ENCODE measurements at places on chromosomes 3 and 15.

GRCh38 chr3:28132941-28133340, 108.5 kb upstream of the CMC1 start:
- no peak for DNase-seq

GRCh38 chr3:111588527-111588926, 6.6 kb downstream of the ZBED2 start:
- DNase-seq: no peak

DNA sequence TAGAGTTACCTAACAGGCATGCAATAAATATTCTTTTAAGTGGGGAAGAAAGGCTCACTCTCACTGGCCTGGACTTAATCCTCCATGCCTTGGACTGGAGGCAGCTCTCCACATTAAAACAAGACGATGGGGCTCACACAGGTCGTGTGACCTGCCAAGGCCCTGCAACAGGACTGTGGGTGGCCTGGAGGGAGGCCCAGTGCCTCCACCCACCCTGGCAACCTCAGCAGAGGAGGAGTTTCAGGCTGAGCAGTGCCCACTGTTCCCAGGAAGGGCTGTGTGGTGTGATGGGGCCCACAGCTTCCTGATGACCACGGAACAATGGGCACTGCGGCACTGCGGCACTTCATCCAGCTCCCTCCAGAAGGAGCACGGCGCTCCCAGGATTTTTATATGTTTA, 5.5 kb downstream of the UROC1 start:
- DNase-seq: no peak

DNA sequence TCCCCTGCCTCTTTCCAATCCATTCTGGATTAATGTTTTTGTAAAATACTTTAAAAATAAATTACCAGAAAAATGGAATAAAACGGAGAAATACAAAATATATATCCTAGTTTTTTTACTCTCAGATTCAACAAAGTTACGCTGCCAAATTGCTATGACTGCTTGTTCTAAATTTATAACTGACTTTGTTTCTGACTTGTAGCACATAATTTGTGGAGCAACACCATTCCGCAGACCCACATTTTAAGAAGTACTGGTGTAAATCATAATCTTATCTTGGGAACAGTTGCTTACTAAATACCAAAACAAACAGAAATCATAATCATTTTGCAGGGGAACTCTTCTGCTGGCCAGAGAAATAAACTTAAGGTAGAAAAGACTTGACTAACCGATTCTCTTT, 339.4 kb upstream of the CBLB start:
- no peak for DNase-seq

- no peak for DNase-seq
Observed at GRCh38 chr3:22960105-22960984, 242.8 kb upstream of the UBE2E2 start.

DNA sequence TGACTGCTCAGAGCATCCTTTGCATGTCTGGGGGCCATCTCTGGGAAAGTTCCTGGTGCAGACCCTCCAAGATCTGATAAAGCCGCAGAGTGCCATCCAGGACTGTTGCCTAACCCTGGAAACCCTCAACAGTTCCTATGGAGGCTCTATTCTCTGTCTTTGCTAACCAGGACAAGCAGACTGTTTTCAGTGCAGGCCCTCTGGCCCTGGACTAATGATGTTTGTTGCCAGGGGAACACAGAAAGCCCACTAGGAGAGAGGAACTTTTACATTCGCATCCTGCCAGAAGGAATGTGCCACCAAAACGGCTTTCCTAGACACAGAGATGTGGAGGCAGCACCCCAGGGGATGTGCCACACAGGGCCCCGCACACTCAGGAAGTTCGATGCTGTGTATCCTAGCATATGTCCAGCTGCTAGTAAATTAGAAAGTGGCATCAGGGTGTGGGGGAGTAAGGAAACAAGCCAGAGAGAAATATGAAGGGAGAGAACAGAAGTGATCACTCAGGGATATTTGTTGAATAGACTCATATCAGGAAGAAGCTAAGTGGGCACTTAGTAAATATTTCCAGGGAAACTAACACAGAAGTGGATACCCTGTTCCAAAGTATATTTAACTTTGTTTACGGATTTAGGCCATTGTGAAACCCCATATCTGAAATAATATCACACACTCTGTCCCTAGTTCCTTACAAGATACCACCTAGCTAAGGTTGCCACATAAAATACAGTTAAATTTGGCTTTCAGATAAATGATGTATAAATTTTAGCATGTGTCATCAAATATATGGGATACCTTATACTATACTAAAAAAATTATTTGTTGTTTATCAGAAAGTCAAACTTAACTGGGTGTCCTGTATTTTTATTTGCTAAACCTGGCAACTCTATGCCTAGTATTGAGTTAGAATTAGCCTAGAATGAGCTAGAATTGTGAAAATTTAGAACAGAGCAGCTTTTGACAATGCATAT, 29.9 kb upstream of the TMOD3 start:
- DNase-seq: no peak

DNA sequence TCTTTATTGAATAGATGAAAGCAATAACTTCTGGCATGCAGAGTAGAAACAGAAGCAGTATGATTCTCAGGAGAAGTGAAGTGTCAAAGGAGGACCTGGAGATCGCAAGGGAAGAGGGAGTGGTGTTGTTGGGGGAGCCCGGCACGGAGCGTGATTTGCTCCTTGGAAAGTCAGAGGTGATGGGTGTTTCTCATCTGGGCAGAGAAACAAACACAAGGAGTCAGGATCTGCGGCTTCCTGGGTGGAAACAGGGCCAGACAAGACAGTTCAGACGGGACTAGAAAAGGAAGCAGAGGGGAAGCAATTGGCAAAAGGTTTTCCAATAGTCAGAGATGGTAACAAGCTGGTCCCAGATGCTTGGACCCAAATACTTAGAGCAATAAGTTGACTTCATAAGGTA, 34.4 kb upstream of the CCDC80 start:
- DNase-seq: no peak

DNA sequence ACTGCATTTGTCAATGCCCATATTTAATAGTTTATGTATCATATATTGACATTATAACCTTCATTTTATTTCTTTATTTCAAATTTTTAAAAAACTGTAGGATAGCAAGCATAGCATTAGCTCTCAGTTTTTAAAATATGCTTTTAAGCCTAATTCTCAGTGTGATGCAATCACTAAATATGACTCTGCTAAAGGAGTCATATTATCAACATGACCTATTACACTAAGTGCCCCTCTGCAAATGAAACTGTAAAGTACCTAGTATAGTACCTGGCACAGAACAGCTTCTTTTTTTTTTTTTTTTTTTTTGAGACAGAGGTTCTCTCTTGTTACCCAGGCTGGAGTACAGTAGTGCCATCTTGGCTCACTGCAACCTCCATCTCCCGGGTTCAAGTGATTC, 179.4 kb upstream of the CGNL1 start:
- DNase-seq: no peak

DNA sequence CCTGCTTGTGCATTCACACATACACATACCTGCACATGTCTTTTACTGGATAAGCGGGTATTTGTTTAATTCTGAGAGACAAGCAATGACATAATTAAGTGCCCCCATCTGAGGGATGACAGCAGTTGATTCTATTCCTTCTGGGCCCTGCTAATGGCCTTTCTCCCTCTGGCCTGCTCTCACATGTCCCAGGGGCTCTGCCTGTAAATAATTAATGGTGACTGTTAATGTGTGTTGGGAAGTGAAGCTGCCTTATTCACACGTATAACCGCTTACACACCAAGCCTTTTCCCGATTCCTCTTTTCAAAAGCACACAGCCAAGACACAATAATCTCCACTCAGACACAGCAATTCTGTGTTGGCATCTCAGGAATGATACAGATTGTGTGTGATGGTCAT, 47.8 kb downstream of the LRRK1 start:
- DNase-seq: no peak

DNA sequence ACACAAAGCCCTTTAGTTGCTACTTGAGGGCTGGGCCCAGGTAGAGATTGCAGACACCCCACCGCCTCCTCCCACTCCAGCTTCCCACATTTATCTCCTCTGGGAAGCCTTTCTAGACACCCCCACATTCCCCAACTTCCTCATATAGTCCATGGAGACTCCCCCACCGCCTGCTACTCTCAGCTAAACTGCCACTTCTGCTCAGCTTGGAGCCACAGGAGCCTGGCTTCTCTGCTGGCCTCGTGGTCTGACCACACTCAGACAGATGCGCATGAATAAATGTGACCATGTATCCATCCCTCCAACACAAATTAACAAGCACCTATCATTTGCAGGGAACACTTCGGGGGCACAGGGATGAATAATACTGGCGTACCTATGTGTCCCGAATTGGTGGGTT, 10.5 kb upstream of the ACSBG1 start:
- no peak for DNase-seq

- DNase-seq: peak; percentile 30
Observed at GRCh38 chr3:194269610-194270145, 81.5 kb downstream of the CPN2 start.

DNA sequence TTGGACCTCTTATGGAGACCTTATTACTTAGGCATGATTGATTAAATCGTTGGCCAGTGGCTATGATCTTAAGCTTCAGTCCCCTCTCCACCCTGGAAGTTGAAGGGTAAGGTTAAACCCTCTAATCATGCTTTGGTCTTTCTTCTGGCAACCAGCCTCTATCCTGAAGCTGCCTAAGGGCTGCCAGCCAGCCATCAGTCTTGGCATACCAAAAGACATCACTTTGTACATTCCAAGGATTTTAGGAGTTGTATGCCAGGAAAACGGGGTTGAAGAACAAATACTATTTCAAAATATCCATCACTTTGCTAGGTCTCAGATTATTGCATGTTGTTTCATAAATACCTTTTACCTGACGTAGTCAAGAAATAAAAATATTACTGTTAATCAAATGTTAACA, 28.9 kb downstream of the UBE2E2 start:
- no peak for DNase-seq

DNA sequence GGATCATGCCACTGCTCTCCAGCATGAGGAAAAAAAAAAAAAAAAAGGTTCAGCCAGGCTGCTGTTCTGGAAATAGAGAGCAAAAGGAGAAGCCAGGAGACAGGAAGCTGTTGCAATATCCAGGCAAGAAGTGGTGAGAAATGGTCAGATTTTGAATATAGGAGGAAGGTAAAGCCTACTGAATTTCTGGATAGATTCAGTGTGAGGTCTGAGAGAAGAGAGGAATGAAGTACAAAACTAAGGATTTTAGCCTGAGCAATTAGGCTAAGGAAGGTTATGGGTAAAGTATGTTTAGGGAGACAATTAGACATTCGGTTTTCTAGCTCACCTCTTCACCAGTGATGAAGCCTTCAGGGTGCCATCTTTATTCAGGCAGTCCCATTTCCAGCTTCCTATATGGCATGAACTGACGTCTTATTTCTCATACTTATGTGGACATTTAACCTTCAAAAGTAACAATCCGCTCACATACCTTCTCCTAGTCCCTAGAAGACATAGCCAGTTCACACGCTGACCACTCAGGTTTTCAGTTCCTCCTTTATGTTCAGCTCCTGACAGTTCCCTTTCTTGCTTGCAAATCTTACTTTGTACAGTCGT, 57.2 kb downstream of the KIF9 start:
- peak; percentile 23 for DNase-seq

GRCh38 chr3:187973977-187974870, 179.7 kb upstream of the LPP start:
- DNase-seq: no peak

GRCh38 chr3:50154476-50154839, 666 bp upstream of the SEMA3F start:
- no peak for DNase-seq

GRCh38 chr3:78174821-78175220, 1134.9 kb downstream of the ROBO2 start:
- no peak for DNase-seq

DNA sequence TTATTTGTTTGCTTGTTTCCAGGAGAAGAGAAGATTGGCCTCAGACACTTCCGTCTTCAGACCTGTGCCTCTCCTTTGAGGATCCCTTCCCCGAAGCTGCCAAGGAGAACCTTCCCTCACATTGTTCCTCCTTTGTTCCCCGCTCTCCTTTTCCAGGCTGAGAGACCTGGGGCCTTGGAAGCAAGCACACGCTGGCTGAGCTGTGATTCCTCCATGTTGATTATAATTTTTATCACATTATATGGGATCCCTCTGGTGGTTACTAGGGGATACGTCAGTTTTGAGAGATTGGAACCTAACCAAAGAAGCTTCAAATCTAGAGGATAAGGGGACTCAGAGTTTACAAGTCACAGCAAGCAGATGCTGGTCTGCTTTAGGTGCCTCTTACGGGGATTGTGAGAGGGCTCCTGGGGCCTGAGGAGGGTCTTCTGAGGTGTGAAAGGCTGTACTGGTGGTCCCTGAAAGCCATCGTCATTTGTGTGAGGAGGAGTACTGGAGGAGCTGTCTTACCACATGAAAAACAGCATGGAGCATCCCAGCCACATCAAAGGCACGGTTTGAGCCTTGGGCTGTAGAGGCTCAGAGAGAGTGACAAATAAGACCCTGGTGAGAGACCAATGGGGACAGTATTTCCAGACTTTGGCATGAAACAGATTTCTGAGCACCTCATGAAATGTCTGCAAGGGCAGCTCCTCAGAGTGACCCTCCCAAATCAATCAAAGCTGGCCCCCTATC, 760.1 kb upstream of the CFAP20DC start:
- no peak for DNase-seq

DNA sequence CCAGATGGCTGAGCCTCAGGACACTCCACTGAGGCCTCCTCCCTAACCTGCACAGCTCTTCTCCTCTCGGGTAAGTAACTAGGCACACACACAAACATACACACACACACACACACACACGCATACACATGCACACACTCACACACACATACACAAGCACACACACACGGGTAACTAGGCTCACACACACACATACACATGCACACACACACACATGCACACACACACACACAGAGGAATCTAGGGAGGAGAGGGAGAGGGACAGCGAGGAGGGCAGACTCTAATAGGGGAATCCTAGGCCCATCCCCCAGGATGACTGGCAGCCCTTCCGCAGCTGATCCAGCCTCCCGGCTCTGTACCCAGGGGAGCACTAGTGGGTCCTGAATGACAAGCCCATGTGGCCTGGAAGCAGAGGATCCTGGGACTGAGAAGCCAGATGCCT, 177.4 kb upstream of the LINGO1 start:
- DNase-seq: no peak

GRCh38 chr3:89264037-89264560, 156.7 kb downstream of the EPHA3 start:
- no peak for DNase-seq

DNA sequence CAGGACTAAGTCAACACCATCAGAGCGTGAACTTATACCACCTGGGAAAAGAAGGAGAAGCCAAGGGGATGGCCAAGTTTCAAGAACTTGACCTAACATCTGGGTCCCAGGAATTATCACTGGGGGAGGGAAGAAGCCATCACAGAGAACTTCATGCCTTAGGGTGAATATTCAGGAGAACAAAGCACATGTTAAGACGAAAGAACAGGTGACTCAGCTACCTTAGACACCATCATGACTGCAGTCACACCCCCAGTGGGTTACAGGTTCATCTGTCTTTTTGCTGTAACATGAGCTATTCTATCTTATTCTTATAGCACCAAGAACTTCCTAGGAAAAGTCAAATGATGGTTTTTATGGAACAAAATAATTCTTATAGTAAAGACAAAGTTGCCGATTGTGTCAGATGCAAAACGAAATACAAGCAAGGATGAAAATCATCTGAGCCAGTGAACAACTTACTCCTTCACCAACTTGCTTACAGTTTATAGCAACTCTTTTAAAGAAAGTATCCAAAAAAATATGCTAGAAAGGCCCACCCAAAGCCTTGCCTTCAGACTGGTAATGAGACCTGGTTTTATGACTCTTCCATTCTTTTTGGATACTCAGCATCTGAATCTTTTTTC, 72.0 kb downstream of the TPRA1 start:
- DNase-seq: no peak

All from CD4-positive, alpha-beta T cell treated with Interleukin-15 for 1 hour (primary cell).